ENCODE measurements at places on chromosomes 3 and 15.
A peak's percentile ranks its signal among the peaks of the same experiment; 100 is the strongest.

DNA sequence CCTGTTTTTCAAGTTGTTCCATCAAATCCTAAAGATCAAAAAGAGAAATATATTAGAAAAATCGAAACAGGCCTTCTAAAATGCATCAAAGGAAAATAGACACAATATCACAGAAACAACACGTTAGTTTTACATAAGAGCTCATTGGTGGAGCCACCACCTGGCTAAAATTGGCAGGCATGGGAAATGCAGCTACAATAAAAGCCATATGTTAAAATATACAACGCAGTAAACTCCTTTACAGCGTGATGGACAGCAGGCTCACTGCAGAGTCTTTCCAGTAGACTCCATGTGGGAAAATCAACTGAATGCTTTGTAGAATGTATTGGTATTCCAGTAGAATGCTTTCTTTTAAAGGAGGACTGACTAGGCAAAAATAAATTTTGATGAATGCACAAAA is 40.9 kb upstream of the MYO5C start:
- DNase-seq: no peak

- DNase-seq: no peak
Measured at GRCh38 chr3:179088306-179088705, 16.7 kb upstream of the ZMAT3 start.

DNA sequence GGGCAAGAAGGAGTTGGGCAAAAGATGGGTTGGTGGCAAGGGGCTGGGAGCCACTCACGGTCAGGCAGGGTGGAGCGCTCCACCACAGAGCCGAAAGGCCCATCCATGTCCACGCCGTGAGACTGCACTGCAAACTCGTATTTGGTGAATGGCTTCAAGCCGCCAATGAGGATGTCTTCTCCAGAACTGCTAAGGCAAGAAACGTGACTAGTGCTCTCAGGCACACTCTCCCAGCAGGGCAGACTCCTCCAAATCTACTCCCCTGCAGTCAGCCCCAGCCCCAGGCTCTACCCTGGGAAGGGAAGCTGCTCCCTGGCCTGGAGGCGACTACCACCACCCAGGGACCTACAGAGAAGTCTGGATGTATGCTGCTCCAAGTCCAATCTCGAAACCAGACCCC is 11.4 kb upstream of the IGDCC3 start:
- DNase-seq: no peak

GRCh38 chr3:15052335-15053242 is 12.5 kb downstream of the MRPS25 start:
- no peak for DNase-seq

- DNase-seq: no peak
Measured at GRCh38 chr15:41494922-41495735, 1.5 kb downstream of the ITPKA start.

- DNase-seq: peak; percentile 31
Measured at GRCh38 chr15:94576889-94577533, 345.6 kb downstream of the MCTP2 start.

DNA sequence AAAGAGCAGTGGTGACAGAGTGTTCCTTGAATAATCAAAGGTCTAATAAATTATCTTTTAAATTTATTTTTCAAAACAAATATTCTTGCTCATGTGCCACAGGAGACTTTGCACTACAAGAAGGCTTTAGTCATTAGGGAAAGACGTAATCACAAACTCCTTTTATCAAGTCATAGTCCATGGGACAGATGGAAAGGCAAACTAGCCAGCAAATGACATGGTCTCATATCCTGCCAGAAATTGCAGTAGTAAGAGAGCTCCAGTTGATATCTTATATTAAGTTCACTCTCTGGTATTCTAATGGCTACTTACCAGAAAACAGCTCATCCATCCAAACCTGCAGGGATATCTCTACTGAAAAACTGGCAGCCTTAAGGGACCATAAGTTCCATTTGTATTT is 225.0 kb upstream of the TP63 start:
- no peak for DNase-seq

DNA sequence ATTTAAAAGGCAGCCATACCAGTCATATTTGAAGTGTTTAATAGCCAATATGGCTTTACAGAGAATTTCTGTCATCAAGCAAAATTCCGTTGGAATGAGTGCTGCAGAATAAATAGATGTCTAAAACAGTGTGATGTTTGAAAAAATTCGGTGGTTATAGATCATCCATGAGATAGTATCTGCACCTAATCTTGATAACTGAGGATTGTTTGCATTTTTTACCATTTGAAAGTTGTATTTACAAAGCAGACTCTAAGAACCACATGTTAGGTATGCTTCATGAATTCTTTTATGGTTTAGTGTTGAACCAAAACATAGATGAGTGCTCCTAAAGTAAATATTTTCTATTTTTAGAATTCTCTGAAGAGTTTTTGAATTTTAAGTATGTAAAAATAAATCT is 476.1 kb downstream of the NAALADL2 start:
- DNase-seq: no peak

DNA sequence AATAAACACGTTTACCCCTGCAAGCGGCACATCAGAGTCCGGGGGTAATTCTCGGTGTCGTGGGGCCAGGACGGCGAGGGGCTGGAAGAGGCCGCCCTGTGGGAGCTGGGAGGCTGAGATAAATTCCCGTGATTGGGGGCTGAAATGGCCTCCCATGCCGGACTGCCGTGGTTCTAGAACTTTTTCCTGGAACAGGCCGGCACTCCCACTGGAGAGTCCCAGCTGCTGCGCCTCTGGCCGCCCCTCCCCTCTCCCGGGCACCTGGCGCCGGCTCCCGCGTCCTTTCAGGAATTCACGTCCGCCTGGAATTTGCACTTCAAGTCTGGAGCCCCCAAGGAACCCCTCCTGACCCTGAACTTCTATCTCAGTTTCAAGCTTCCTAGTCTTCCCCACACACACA is 10.8 kb upstream of the LRRC2 start:
- no peak for DNase-seq

- no peak for DNase-seq
Measured at GRCh38 chr3:29331456-29332194, 50.8 kb downstream of the RBMS3 start.

DNA sequence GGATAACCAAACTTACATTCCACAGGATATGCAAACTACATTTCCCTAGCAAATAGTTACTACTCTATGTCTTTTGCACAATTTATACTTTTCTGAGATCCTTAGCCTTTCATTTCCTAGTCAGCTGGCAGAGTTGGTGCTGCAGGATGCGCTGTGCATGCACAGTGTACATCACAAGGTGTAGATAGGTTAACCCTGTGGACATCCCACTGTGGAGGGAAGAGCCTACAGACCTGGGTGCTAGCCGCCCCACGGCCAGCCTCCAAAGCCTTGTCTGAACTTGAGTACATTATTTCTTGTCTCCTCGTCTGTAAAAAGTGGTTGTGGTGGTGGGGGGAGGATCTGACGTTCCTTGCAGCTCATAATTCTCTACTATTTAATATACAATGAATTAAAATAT is 3.5 kb downstream of the TNFSF10 start:
- no peak for DNase-seq

DNA sequence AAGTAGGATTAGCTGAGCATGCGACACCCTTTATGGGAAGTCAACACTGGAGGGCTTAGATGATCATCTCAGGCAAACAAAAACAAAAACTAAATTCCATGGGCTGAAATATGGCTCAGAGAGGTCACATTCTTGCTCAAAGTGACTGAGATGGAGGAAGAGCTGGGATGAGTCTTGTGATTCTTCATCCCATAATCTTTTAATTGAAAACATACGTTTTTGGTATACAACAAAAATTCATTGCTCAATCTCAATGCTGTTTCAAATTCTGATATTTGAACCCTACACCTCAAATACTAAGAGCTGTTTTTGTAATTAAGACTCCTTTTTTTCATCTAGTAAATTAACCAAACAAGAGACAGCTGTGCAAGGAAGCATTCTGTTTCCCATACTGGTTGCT is 257.0 kb downstream of the NR1D2 start:
- DNase-seq: no peak

DNA sequence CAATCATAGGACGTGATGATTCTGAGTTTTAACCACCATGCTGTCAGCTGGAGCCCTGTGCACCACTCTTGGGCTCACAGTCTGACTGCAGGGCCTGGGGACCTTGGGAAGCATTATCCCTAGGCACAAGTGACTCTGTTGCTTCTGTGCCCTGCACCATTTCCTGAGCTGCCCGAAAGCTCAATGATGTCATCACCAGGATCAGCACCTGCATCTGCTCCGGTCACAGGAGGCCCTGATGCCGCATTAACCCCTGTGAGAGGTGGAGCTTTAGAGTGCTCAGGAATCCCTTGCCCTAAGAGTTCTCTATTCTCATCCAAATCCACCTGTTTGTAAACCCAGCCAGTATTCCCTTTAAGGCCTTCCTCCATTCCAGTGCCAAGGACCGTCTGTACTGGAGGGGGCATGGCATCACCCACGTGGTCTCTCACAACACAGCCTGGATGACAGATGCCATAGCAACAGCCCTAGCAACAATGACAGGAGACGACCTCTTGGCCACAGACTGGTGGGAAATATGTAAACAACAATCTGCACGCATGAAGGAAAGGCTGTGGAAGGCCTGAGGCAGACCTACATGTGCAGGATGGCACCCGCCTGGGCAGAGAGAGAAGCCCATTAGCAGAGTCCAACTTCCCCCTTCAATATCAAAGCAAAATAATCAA is 37.9 kb downstream of the NTRK3 start:
- no peak for DNase-seq

DNA sequence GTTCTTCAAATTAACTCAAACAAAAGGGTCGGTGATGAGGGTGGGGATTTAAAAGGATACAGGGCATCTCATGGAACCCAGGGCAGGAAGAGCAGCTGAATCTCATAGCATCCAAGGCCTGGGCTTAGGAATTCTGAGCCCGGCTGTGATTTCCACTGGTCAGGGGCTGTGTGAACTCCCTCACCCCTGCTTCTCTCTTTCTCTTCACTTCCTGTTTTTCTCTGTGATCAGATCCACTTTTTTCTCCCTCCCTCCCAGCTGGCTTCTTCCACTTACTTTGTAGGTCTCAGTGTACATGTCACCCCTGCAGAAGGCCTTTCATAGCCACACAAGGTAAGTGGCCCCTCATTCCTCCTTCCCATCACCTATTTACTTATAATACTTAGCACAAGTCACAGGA is 68.2 kb upstream of the CORO2B start:
- DNase-seq: no peak

DNA sequence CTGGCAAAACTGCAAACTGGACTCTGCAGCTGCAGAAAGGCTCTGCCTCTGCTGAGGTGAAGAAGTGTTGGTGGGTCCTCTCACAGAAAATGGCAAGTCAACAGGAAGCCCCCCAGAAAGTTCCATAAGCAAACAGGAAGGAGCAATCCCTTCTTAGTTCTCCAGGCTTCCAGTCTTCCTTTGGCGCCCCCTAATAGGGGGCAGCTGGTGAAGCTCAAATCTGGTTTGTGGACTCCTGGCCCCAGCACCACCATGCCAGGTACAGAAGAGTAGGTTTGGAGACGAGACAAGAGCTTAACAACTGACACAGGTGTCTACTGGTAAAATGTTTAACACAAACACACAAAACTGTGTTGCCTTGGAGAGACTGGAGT is 35.5 kb downstream of the LEO1 start:
- no peak for DNase-seq

- DNase-seq: no peak
Measured at GRCh38 chr3:129975705-129976048, 1.2 kb downstream of the TRH start.

- no peak for DNase-seq
Measured at GRCh38 chr3:98531622-98532274, at the start of gene GPR15. GPR15 (plus strand) TSS chr3:98531978; CDS start chr3:98532034, 56 bp downstream.

- DNase-seq: no peak
Measured at GRCh38 chr3:111151438-111151837, 79.8 kb downstream of the NECTIN3 start.

All from stimulated activated CD4-positive, alpha-beta T cell treated with anti-CD3 and anti-CD28 coated beads, Interleukin-2, amount 100 ng/mL, for 48 hours (primary cell).